ENCODE measurements at places on chromosomes 11 and 22.

DNA sequence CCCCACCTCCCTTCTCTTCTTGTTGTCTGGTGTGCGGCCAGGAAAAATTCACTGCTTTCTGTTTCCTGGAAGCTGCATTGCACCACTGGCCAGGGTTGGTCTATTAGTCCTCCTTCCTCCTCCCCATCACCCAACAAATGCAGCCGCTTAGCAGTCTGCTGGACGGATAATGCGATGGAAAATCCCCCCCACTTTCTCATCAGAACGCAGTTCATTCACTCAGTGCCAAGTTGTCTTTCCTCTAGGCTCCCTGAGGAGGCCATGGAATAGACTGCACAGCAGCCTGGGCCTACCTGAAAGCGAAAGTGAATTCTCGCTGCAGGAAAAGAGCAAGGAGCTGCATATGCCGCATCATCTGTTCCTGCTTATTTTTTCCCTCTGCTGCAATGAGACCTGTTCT, 513.6 kb downstream of the METTL15 start:
- H3K4me1 ChIP-seq: no peaks in the 10 kb centered on the region
- no peak overlapping the region for H3K27ac ChIP-seq
- no peak overlapping the region for H3K4me3 ChIP-seq
- DNase-seq: no peak
- H3K36me3 ChIP-seq: no peaks in the 10 kb centered on the region
- H3K27me3 ChIP-seq: no peaks in the 10 kb centered on the region

GRCh38 chr22:33054001-33054675, 4.0 kb downstream of the SYN3 start:
- H3K27me3 ChIP-seq: peaks cover 26% of the 10 kb centered on the region
- no peak for DNase-seq
- H3K4me3 ChIP-seq: no peak overlapping the region
- H3K36me3 ChIP-seq: no peaks in the 10 kb centered on the region

GRCh38 chr11:131642756-131643531, 272.5 kb downstream of the NTM start:
- no peak for DNase-seq
- no peaks in the 10 kb centered on the region for H3K4me1 ChIP-seq
- H3K27me3 ChIP-seq: no peaks in the 10 kb centered on the region
- H3K4me3 ChIP-seq: no peak overlapping the region

DNA sequence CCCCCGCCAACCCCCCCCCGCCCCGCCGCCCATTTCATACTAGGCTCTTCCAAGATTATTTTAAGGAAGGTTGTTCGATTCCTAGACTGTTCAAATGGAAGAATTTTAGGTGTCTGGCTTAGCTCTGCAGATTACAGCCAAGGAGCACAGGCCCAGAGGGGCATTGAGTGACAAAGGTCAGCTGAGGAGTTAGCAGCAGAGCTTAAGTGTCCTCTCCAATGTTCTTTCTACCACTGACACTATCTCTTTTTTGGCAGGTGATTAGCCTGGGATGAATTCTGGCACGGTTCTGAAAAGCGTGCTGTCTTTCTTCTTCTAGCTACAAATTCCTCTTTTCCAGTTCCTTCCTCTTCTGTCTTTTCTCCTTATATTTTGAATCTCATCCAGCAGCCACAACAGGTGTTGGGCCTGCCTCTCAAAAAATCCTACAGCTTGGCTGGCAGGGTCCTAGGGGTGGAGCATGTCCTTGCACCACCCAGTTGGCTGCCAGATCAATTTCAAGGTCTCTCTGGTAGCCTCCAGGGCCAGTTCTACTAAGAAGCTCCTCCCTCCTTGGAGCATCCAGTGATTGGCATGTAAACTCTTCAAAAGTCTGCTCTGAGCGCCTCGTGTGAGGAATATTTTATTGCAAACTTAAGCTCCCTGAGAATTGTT, 23.0 kb downstream of the KCNE3 start:
- peaks cover 3% of the 10 kb centered on the region for H3K4me1 ChIP-seq
- no peak overlapping the region for H3K4me3 ChIP-seq

GRCh38 chr11:118635237-118635591, 27.8 kb downstream of the PHLDB1 start:
- no peaks in the 10 kb centered on the region for H3K36me3 ChIP-seq
- no peak for DNase-seq
- no peak overlapping the region for H3K27ac ChIP-seq
- no peak overlapping the region for H3K4me3 ChIP-seq
- H3K27me3 ChIP-seq: peaks cover 6% of the 10 kb centered on the region
- H3K4me1 ChIP-seq: no peaks in the 10 kb centered on the region

- peak overlapping the region; percentile 28 for H3K4me3 ChIP-seq
- DNase-seq: no peak
- H3K4me1 ChIP-seq: peaks cover 83% of the 10 kb centered on the region
- peaks cover 21% of the 10 kb centered on the region for H3K36me3 ChIP-seq
- H3K27me3 ChIP-seq: no peaks in the 10 kb centered on the region
Observed at GRCh38 chr11:3865388-3866193, 10.1 kb downstream of the STIM1 start.

DNA sequence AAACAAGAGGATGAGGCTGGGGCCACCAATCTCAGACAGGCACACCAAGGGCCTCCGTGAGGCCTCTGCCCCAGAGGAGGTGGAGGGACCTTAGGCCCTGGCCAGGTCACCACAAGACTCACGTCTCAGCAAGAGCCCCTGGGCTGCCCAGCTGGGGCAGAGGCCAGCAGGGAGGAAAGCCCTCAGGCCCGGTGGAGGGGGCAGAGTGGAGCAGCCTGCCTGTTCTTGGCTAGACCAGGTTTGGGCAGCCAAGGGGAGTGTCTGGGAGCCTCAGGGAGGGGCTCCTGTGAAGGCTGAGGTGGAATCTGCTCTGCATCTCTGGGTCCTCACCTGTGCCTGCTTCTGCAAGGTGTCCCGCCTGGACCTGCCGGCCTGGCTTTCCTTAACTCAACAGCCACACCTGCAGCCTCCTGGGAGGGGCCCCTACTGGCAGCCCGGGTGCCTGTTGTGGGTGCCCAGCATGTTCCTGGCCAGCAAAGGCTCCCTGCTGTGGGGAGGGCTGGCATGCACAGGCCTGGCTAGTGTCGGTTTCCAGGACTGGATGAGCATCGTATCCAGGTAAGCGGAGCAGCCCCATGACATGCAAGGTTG, 11.9 kb downstream of the TTLL12 start:
- no peak for DNase-seq
- no peaks in the 10 kb centered on the region for H3K4me1 ChIP-seq
- H3K27ac ChIP-seq: no peak overlapping the region
- no peak overlapping the region for H3K4me3 ChIP-seq

- peak; percentile 14 for DNase-seq
- peaks cover 37% of the 10 kb centered on the region for H3K4me1 ChIP-seq
- H3K4me3 ChIP-seq: peak overlapping the region; percentile 94
- peaks cover 24% of the 10 kb centered on the region for H3K27me3 ChIP-seq
- peaks cover 14% of the 10 kb centered on the region for H3K36me3 ChIP-seq
Observed at GRCh38 chr11:33773404-33773986, 825 bp downstream of the FBXO3 start.

GRCh38 chr11:43712676-43713075, 32.1 kb downstream of the HSD17B12 start:
- no peak for DNase-seq
- no peaks in the 10 kb centered on the region for H3K4me1 ChIP-seq
- H3K27ac ChIP-seq: peak overlapping the region; percentile 44
- peaks cover 17% of the 10 kb centered on the region for H3K36me3 ChIP-seq

- H3K36me3 ChIP-seq: peaks cover 31% of the 10 kb centered on the region
- peak overlapping the region; percentile 100 for H3K4me3 ChIP-seq
- peak overlapping the region; percentile 99 for H3K27ac ChIP-seq
- peaks cover 53% of the 10 kb centered on the region for H3K4me1 ChIP-seq
- DNase-seq: peak; percentile 49
Observed at GRCh38 chr22:36386351-36386899, 1.3 kb downstream of the MYH9 start.

- peaks cover 29% of the 10 kb centered on the region for H3K4me1 ChIP-seq
- H3K27ac ChIP-seq: peak overlapping the region; percentile 83
- DNase-seq: peak; percentile 47
- H3K4me3 ChIP-seq: peak overlapping the region; percentile 9
- H3K27me3 ChIP-seq: no peaks in the 10 kb centered on the region
Observed at GRCh38 chr11:103035791-103036434, 56.0 kb downstream of the DCUN1D5 start.

- H3K4me1 ChIP-seq: peaks cover 61% of the 10 kb centered on the region
- H3K27me3 ChIP-seq: no peaks in the 10 kb centered on the region
- no peak overlapping the region for H3K4me3 ChIP-seq
- DNase-seq: no peak
- peak overlapping the region; percentile 7 for H3K27ac ChIP-seq
Observed at GRCh38 chr11:83002053-83002452, 69.6 kb downstream of the RAB30 start.

DNA sequence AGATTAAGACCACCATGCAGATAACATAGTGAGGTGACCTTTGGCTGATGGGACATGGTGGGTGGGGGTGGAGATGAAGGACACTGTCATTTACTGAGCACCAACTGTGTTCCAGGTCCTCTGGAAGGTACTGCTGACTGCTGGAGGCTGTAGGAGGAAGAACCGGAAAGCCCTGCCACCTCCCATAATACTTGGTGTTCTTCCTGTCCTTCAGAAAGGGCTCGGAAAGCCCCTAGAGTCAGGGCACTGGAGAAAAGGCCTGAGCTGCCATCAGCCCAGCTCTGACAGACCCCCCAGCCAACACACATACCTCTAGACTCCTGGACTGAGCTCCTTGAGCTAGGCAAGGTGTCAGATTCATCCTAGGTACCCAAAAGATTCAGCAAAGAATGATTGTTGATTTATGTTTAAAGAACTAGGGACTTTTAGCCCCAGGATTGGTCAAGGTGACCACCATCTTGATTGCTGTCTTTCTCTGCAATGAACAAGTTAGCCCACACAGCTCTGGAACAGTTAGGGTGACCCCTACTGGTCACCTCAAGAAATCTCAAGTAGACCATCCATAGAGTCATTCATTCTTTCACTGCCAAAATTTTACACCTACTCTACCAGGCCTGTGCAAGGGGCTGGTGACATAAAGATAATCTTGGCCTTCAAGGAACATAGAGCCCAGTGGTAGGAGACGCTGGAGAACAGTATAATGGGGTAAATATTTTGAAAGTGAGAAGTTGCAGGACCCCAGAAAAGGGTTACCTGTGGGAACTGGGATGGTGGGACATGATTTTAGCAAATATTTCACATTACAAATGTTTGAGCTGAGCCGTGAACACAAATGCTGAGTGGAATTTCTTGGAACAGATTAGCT, 39.4 kb downstream of the IRAG1 start:
- H3K36me3 ChIP-seq: no peaks in the 10 kb centered on the region
- no peak overlapping the region for H3K4me3 ChIP-seq
- H3K27me3 ChIP-seq: peaks cover 2% of the 10 kb centered on the region
- peaks cover 33% of the 10 kb centered on the region for H3K4me1 ChIP-seq
- no peak overlapping the region for H3K27ac ChIP-seq

GRCh38 chr22:47146941-47147340, 384.5 kb downstream of the TBC1D22A start:
- H3K4me1 ChIP-seq: no peaks in the 10 kb centered on the region
- no peak overlapping the region for H3K27ac ChIP-seq
- no peaks in the 10 kb centered on the region for H3K27me3 ChIP-seq
- no peak overlapping the region for H3K4me3 ChIP-seq

- H3K36me3 ChIP-seq: no peaks in the 10 kb centered on the region
- no peak overlapping the region for H3K4me3 ChIP-seq
- no peak overlapping the region for H3K27ac ChIP-seq
- no peak for DNase-seq
- no peaks in the 10 kb centered on the region for H3K4me1 ChIP-seq
- H3K27me3 ChIP-seq: peaks cover 11% of the 10 kb centered on the region
Observed at GRCh38 chr11:19730373-19730772, 17.7 kb downstream of the NAV2 start.

DNA sequence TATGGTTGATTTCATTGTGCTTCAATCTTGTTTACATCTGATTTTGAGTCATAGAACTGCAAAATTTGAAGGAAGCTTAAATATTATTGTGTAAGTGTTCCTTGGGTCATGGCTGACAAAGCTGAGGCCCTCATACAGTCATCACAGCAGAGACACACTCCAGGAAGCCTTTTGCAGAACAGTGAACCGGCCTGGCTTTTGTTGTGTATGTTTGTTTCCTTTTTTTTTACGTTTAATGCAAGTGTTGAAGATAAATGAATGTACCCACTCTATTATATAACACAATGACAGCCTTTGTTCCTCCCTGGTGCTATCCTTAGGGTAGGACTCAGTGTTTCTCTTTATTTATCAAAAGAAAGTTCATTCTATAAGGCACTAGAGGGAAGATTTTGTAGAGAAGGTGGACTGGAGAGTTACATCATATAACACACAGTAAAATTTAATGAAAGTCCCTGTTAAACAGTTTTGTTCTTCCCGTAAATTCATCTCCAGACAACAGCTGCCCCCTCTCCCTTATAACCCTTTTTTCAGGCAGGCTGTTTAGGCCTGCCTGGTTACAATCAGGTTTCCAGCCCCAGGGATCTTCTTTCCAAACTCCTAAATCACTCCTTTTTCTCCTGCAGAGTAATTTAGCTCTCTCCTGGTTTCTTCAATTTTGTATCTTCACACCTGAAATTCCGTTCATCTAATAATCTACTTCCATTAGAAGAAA, 34.3 kb upstream of the CSTF3 start:
- DNase-seq: no peak
- H3K27me3 ChIP-seq: no peaks in the 10 kb centered on the region
- no peaks in the 10 kb centered on the region for H3K36me3 ChIP-seq
- no peak overlapping the region for H3K27ac ChIP-seq
- no peak overlapping the region for H3K4me3 ChIP-seq

GRCh38 chr11:47518212-47518964, 34.5 kb downstream of the CELF1 start:
- no peaks in the 10 kb centered on the region for H3K27me3 ChIP-seq
- H3K4me3 ChIP-seq: peak overlapping the region; percentile 2
- H3K36me3 ChIP-seq: peaks cover 9% of the 10 kb centered on the region
- peaks cover 60% of the 10 kb centered on the region for H3K4me1 ChIP-seq
- peak overlapping the region; percentile 80 for H3K27ac ChIP-seq

DNA sequence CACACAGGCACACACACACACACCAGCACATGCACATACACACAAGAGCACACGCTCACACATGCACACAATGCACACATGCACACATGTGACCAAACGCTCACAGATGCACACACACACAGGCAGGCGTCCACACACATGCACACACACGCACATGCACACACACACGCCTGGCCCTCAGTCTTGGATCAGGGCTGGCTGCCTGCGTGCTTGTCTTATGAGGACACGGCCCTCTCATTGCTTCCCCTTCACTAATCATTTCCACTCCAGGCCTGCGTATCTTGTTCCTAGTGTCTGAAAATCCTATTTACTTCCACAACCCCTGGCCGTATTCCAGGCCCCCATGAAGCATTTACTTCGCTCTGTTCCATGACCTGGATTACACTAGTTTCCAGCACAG, 740.5 kb downstream of the BRD1 start:
- H3K27ac ChIP-seq: no peak overlapping the region
- H3K27me3 ChIP-seq: no peaks in the 10 kb centered on the region
- no peaks in the 10 kb centered on the region for H3K36me3 ChIP-seq
- H3K4me3 ChIP-seq: no peak overlapping the region

- no peaks in the 10 kb centered on the region for H3K27me3 ChIP-seq
- H3K36me3 ChIP-seq: no peaks in the 10 kb centered on the region
- H3K27ac ChIP-seq: no peak overlapping the region
- no peaks in the 10 kb centered on the region for H3K4me1 ChIP-seq
Observed at GRCh38 chr11:127451861-127452260, 451.3 kb upstream of the KIRREL3 start.

GRCh38 chr11:80779905-80780605, 1339.2 kb upstream of the TENM4 start:
- no peaks in the 10 kb centered on the region for H3K27me3 ChIP-seq
- DNase-seq: no peak
- H3K27ac ChIP-seq: no peak overlapping the region
- H3K4me1 ChIP-seq: no peaks in the 10 kb centered on the region

GRCh38 chr11:60756307-60757032, at the start of gene MS4A15:
Gene MS4A15, plus strand, starts transcription at chr11:60756867. Its CDS starts 6,867 bp downstream, at chr11:60763734.
- H3K27me3 ChIP-seq: peaks cover 26% of the 10 kb centered on the region
- no peak within 1 kb of the TSS for H3K4me3 ChIP-seq

GRCh38 chr11:1733716-1734640, 16.4 kb downstream of the IFITM10 start:
- H3K4me3 ChIP-seq: no peak overlapping the region
- peaks cover 2% of the 10 kb centered on the region for H3K4me1 ChIP-seq
- no peaks in the 10 kb centered on the region for H3K36me3 ChIP-seq
- H3K27me3 ChIP-seq: peaks cover 7% of the 10 kb centered on the region

All from activated T-helper 1 cell treated with anti-CD3 and anti-CD28 coated beads, Interleukin-12 subunit alpha, Interleukin-12 subunit beta, Interleukin-2, Interleukin-4 antibody, amounts not matched to agents 30 ng/mL and 10 ng/mL and 1 ng/mL, durations not matched to agents 14 hours and 24 hours and 36 hours (primary cell).